ENCODE measurements at places on chromosomes 5 and 9.

DNA sequence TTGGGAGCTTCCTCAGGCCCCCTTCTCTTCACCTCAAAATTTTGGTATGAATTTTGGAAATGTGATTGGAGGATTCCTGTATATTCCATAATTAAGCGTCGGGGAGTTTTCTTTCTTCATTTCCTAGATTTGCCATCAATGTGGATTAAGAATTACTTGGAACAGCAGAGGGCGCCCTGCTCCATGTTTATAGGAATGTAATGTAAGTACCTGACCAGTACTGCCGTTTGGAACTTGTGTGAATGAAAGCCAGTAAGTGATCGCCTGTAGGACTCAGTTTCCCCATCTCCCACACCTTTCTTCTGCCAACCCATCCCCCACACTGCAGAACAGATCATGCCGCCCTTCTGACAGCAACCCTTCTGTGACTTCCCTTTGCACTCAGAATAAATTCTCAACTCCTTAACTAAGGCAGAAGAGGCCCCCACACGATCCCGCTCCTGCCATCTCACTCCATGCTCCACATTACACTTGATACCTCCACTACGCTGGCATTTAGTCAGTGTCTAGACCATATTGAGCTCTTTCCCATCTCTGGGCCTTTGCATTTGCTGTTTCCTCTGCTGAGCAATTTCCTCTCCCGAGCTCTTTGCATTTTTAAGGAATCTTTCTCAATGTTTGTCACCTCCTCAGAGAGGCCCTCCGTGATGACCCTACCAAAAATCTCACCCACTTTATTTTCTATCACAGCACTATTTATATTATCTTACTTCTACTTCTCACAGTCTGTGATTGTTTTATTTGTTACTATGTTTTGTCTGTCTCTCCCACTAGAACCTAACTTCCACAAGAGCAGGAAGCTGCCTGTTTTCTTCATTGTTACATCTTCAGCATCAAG is 79.5 kb upstream of the HTR4 start:
- no peak for DNase-seq

DNA sequence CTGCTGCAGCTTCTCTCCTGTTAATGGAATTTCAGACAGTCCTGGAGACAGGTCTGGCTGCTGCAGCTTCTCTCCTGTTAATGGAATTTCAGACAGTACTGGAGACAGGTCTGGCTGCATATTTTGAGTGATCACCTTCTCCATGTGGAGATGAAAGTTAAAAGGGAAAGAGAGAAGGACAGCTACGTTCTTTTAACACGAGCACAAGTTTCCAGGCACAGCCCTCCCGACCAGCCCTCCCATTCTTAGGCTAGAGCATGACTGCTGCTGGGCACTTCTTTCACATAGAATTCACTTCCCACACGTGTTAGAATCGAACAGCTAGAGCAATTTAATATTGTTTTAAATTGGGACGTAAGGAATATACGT is 133.3 kb upstream of the DMRT1 start:
- DNase-seq = no peak

- no peak for DNase-seq
These were observed 300.7 kb upstream of the IZUMO3 start for GRCh38 chr9:24846248-24846912.

- peak; percentile 7 for DNase-seq
These were observed 40.7 kb downstream of the KIAA0825 start for GRCh38 chr5:94577466-94578245.

GRCh38 chr9:137956039-137956438 is 78.5 kb downstream of the CACNA1B start:
- no peak for DNase-seq

- DNase-seq = no peak
These were observed 441.6 kb upstream of the BRINP1 start for GRCh38 chr9:119810645-119811429.

DNA sequence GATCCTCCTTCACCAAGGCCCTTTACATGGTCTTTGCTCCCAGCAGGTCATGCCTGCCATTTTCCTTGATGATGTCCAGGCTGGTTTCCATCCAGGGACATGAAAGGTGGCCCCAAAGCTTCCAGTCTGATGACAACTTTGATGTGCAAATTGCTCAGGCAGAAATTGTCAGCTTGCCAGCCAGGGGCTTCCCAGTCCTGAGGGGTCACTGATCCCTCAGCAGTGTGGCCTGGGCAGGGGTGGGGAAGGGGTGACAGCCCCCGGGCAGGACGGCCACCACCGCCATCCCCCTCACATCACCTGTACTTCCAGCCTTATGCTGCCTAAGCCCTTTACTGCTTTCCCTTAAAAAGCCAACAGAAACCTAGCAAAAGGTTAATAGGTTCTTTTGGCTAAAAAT is 96.3 kb downstream of the ANKRD33B start:
- no peak for DNase-seq

GRCh38 chr5:60893521-60893920 is 49.5 kb upstream of the ELOVL7 start:
- DNase-seq = no peak

GRCh38 chr9:73714294-73714693 is 562.6 kb downstream of the ANXA1 start:
- DNase-seq = no peak

GRCh38 chr5:154868702-154869101 is 10.3 kb downstream of the CNOT8 start:
- no peak for DNase-seq

DNA sequence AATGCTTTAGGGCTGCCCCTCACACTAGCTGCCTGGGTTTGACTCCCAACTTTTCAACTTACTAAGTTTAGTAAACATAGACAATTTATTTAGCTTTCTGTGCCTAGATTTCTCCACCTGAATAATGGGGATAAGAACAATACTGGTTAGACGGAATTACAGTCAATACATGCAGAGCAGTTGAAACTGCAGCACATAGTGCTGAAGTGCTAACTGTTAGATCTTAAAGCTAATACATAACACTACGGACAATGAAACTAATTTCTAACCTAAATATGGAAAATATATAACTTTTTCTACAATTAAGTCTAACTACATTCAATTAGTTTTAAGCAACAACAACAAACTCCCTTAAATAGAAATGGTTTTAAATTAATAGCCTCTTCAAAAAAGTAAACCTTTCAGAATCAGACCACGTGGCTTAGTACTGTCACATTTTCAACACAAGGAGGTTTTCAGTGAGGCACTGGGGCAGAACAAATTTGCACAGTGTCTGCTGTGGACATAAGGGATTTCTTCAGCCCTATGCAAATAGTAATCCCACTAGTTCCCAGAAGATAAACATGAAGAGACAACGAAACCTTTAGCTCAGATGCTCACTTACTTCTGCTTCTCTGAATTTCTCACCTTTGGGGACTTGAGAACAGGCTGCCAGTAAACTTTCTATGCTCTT is 293.4 kb downstream of the EDIL3 start:
- no peak for DNase-seq

DNA sequence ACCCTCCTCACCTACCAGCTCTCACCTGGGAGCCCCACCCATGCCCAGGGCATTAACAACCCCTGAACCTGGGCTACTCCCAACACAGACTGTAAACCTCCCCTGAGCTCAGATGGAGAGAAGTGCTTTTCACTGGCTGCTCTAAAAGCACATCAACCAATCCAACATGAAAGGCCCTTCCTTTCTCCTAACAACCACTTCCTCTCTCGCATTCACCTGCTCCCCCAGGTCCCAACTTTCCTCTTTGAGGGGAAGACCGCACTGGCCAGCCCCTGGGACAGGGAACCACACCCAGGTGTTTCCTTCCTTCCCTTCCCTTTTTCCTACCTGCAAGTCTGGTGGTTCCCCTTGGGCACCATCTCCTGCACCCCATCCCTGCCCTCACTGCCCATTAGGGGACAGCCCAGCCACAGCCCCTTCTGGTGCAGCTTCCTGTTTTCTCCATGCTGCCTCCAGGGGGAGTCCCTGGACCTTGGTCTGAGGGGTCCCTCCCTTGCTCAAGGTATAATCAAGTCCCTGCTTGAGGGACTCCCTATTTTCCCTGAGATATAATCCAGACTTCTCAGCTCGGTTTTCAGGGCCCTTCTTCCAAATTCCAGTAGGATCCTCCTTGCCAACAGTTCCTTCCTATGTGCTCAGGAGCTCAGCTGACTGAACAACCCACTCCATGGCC is 30.5 kb upstream of the DAB2IP start:
- DNase-seq = no peak

- no peak for DNase-seq
These were observed at the start of gene PLPPR1 for GRCh38 chr9:101028346-101029314. Gene PLPPR1 (plus strand): TSS chr9:101028727.

GRCh38 chr5:112974901-112975300 is 1.7 kb upstream of the DCP2 start:
- no peak for DNase-seq

GRCh38 chr5:154157483-154158378 is 32.8 kb upstream of the GALNT10 start:
- DNase-seq = no peak

GRCh38 chr5:41279040-41279439 is 65.7 kb upstream of the C6 start:
- DNase-seq = no peak

GRCh38 chr5:157431544-157432200 is 28.3 kb upstream of the NIPAL4 start:
- DNase-seq = peak; percentile 44

DNA sequence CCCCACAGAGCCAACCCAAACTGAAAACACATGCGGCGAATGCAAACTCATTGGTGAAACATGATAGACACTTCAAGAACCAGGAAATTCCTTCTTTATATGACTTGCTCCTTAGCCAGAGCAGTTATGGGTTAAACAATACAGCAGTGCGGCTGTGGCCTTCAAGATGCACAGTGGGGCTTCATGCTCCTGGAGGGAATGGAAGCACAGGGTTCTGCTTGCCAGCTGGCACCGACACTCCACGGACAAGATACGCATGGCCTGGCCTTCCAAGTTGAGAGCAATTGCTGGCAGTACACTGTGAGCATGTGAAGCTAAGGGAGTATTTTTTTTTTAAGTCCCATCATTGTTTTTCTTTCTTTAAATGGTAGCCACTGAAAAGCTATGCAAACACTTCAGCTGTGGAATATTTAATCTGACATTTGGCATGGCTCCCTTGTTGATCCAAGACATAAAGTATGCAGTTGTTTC is 451.6 kb upstream of the CD180 start:
- no peak for DNase-seq

GRCh38 chr5:39219437-39219836 is at the start of gene FYB1:
Gene FYB1 (minus strand): TSS chr5:39219563. CDS start chr5:39202960, 16,603 bp downstream.
- DNase-seq = no peak

GRCh38 chr9:94199776-94200175 is 59.3 kb upstream of the ZNF169 start:
- DNase-seq = no peak

- no peak for DNase-seq
These were observed 98.4 kb downstream of the COX7C start for GRCh38 chr5:86716121-86716520.

DNA sequence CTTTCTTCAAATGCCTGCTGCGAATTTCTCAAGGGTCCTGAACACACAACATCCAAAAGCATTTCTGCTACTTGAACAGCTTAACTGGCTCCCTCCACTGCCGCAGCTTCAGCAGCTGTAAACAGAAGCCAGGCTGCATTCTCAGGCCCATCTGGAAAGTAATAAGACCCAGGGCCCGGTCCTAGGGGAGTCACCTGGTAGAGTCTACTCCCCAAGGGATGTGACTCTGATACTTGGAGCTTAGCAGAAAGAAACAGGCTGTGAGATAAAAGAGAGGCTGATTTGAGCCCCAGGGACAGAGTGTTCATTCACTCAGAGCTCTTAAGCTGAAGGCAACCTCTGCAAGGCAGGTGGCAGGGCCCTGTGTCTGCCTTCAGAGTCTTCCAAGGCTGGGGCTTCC is 356.8 kb downstream of the SPOCK1 start:
- no peak for DNase-seq

- DNase-seq = no peak
These were observed 29.5 kb upstream of the ARHGAP26 start for GRCh38 chr5:142740474-142741242.

DNA sequence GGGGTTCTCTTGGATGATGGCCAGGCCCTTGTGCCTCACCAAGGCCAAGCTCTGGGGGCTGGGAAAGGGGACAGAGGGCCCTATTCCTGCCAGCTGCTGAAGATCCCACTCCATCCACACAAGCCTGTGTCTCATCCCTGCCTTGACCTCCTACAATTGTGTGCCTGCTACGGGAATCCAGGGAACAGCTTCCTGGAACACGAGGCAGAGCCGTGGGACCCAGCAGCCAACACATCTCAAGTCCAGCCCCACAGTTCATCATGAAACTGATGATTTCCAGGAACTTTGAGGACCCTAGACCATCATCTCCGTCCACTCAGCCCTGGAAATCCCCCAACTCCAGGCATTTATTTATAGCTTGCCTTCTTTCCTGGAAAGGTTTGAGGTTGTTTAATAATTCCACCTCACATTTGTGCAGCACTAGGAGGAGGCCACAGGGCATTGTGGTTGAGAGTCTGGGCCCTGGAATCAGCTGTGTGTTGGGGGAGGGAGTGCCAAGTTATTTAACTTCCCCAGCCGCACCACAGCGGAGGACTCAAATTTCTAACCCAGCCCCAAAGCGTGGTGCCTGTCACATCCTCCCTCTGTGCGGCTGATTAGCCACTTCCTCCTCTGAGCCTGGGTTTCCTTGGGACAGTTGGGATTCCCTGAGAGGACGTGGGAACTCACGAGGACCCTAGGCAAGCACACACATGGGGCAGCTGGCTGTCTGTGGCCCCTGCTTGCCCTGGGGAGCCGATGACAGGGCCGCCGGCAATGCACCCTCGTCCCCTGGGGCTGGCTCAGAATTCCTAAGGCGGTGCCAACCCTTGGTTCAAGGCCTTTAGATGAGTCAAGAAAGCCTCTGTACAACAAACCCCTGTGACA is 58.2 kb upstream of the GGTA1 start:
- no peak for DNase-seq

DNA sequence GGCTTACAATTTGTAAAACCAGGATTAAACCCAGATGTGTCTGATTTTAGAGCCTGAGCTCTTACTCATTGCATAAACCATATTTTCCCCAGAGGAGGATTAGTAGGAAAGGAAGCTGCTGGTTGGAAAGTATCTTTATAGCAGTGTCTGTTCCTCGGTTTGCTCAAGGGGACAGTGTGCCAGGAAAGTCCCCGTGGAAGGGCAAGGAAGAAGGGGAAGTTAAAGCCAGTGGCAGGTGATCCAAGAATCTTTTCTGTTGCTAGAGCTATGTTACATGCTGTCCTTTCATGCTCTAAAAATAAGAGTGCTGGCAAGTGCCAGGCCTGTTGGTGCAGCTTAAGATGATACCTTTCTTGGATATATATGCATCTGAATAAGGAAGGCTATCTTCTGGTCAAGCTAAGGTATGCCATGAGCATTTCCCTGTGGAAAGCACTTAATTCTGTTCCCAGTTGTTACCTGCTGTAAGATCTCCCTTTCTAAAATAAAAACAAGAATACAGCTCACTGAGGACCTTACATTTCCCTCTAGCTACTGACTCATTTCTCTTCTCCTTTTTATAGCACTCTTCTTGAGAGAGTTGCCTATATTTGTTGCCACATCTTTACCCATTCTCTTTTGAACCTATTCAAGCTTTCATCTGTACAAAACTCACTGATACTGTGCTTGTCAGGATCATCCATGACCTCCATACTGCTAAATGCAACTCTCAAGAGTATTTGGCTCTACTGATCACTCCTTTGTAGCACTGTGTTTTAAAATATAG is 8.0 kb downstream of the PDCD1LG2 start:
- no peak for DNase-seq
